ENCODE measurements at places on chromosomes 1 and 21.
A peak's percentile ranks its signal among the peaks of the same experiment; 100 is the strongest.

- DNase-seq, result no peak
Observed at GRCh38 chr1:205668951-205669340, 11.4 kb downstream of the SLC45A3 start.

GRCh38 chr1:185238447-185238846, 78.6 kb downstream of the IVNS1ABP start:
- DNase-seq, result no peak

- DNase-seq, result no peak
Observed at GRCh38 chr1:178682429-178682828, 42.6 kb upstream of the RALGPS2 start.

DNA sequence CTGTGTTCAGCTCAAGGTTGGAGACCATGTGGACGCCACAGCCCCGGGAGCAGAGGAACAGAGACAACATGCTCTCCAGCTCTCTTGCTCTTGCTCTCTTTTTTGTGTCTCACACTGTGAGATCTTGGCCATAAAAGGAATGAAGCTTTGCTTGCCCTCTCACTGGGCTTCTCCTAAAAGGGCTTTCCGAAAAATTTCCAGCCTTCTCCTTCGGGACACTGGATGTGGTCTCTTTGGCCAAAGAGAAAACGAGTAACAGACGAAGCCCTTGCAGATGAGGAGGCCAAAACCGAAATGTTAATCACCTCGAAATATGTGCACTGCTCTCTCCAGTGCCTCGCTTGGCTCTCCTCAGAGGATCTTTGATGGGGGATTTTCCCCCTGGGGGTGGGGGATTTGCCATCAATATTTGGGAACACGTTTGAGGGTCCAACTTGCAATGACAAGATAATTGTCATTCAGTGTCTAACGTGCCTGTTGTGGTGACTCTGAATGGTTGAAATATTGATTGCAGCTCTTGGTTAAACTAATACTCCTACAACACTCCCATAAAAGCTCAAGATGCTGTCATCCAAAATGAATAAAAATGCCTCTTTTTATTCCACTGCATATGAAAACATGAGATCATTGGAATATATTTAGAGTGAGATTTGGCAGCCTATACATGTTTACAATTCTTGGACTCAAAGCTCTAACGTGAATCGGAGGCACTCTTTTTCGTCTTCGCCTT, 68.6 kb upstream of the ANGPTL1 start:
- DNase-seq, result no peak

DNA sequence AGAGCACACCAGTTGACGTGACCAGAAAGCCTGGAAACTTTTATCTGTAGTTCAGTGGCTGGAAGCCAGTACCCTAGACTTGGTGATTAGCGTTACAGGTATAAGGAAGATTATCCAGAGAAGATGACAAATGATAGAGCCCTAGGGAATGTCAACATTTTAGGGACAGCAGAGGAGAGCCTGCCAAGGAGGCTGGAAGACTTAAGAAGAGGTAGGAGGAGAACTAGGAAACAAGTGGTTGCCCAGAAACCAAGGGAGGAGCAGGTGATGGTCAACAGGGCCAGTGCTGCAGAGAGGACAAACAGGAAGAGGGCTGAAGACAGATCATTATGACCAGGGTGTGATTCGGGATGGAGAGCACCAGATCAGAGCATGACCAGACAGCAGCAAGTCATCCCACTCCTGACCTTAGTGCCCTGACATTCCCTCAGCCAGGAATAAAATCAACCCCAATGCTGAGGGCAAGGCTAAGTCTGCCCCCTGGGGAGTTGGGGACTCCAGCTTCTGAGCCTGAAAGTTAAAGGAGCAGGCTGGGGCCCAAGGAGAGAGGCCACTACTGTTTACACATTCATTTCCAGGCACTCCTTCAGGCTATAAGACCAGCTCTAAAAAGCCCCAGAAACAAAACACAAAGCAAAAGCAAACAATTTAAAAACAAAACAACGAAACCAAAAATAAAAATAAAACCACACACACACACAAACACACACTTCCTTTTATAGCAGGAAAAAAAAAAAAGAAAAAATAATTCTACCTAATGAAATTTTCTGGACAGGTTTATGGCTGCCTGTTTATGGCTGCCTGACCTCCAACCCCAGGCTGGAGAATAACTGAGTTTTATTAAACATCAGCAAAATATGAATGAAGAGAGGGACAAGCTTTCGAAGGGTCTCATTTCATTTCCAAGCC, 48.6 kb upstream of the LRRC52 start:
- no peak for DNase-seq

DNA sequence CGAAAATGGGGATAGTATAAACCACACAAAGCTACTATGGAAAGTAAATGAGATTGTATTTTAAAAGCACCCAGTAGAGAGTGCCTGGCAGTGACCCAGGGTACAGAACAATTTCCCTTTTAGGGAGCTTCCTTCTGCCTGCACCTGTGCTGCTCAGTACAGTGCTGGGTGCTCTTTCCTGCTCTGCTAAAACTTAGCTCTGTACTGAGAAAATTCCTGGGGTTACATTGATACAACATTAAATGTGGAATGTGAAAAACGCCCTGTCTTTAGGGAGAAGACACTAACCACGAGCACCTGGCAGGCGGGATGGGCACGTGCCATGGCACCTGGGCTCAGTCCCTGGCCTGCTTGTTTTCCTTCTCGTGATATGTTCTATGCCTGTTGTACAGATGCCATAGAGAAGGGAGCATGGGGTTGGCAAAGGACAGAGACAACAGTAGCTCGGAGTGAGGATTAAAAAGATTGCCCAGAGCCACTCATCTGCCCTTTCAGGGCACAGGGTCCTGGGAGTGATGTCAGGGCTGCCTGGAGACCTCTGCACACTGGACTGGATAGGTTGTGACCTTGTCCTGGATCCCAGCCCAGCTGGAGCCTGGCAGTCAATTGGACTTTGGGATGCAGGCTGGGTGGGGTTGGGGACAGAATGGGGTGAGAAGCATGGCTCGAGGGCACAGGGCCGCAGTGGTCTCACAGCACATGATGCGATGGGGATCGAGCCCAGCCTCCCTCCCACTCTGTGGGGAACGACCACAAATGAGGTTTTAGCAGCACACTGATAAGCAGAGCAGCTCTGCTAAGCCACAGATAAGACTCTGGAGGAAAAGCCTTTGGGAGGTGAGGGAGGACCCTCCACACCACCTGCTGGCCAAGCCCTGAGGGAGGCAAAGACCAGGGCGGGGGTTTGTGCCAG, 4.2 kb downstream of the SPATA46 start:
- DNase-seq, result no peak

DNA sequence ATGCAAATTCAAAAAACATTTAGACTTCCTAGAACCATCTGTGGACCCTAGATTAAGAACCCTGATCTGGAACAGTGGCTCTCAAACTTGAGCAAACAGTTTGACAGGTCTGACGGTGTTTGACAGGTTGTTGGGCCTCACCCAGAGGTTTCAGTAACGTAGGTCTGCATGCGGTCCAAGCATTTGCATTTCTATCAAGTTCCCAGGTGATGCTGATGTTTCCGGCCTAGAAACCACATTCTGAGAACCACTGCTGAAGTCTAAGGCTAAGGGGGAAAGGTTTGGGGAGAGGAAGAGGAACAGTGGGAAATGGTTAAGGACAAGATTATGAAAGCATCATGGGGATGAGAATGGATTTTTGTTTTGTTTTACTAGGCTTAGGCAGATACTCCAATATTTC, 48.6 kb downstream of the MDM4 start:
- no peak for DNase-seq

- no peak for DNase-seq
Observed at GRCh38 chr1:93692451-93692861, 10.8 kb upstream of the BCAR3 start.

DNA sequence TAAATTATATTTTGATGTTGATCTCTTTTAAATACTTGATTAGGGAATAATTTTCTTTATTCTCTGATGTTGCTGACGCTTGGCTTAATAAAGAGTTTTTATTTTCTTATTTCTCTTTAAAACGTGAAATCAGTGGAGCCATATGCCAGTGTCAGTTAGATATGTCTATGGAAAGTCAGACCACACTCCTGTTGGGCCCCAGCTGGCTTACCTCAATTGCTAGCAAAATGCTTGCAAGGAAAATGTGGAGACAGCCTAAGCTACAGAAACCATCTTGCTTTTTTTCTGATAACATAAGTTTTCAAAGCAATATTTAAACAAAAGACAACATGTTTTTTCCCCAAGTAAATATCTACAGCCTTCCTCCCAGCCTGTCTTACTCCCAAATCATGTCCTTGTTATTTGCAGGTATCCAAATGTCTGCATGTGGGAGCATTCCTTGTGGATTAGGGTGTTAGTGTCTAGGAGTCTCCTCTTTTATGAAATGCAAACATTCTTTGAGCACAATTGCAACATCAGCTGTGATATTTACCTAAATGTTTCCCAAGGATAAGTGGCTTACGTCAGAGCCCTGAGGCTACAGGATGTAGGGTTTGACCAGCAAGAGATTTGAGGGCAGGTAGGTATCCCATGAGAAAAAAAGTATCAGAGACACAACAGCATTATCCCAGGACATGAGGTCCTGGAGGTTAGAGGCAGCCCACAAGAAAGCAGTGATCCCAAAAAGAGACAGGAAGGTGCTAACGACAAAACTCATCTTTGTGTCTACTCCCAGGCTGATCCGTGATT, 117.2 kb upstream of the KCNJ15 start:
- peak; percentile 65 for DNase-seq

- no peak for DNase-seq
Observed at GRCh38 chr21:36479415-36480402, at the start of gene CLDN14. TSS of gene CLDN14 (minus strand) at chr21:36480122. CDS start at chr21:36461695, 18,427 bp downstream.

DNA sequence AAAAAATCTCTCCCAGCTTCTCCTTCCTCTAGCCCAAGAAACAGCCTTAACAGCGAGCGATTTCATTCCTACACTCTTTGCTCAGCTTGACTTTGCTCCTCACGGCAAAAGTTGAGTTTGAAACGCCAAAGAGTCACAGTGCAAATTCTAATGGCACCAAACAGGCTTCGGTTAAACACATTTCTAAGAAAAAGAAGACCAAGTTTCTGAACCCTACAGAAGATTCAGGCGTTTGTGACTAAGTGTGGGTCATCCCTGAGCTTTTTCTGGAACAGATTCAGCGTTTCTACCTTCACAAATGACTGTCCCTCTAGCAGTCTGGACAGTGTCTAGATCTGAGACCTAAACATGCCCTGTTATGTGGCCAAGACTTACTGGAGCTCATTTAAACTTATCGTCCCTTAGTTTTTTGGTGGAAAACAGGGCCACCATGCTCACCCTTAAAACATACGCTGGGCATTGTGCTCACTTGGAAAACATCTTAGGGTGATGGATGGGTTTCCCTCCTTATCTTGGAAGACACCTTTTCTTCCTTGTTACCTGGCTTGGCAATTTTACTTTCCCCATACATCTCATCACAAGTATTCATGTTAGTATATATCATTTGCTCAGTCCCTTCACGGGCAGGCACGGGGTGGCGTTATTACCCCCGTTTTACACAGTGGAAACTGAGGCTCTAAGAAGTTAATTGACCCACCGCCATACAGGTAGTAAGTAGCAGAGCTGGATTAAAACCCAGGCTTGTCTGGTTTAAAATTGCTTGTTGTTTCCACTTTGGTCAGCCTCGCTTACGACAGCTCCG, 1.0 kb downstream of the C1orf198 start:
- no peak for DNase-seq

GRCh38 chr1:107535091-107535490, 394.3 kb downstream of the NTNG1 start:
- no peak for DNase-seq

GRCh38 chr1:50783286-50783685, 176.8 kb downstream of the FAF1 start:
- no peak for DNase-seq

DNA sequence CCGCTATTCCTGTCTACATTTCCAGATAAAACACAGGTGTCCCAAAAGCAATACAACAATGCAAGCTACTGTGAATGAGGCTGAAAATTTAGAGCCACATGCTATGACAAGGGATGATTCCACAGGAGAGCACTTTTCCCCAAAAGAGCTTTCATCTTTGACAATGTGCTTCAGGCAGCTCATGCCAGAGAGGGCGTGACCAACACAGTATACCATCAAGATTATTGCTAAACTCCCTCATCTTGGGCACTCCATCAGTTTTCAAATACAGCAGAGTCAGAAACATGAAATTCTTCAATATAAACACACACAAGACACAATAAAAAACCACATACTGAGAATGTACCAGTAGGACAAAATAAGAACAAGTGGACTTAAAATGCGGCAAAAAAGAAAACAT, 6.7 kb downstream of the GON4L start:
- DNase-seq, result no peak

GRCh38 chr1:84836145-84836544, 56.9 kb downstream of the LPAR3 start:
- no peak for DNase-seq

DNA sequence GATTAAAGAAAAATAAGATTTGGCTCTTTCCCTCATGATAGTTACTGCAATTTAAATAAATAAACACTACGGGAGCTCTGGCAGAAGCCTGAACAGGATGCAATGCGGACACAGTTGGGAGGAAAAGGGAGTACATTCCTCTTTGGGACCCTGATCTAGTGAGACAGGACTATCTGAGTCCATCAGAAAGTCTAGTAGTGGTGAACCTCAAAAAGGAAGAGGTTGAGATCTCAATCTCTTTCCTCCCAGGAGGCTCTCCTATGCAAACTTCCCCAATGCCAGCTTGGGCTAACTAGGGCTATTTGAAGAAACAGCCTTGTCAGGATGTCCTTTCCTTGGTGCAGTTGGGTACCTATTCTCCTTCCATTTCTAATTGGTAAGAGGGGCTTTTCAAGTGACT, 4.9 kb upstream of the ABCD3 start:
- no peak for DNase-seq

GRCh38 chr1:111629190-111629954, 9.8 kb downstream of the RAP1A start:
- no peak for DNase-seq

GRCh38 chr1:38783640-38784229, 75.8 kb downstream of the RRAGC start:
- DNase-seq, result peak; percentile 20

GRCh38 chr1:230303822-230304221, 122.3 kb downstream of the PGBD5 start:
- no peak for DNase-seq

DNA sequence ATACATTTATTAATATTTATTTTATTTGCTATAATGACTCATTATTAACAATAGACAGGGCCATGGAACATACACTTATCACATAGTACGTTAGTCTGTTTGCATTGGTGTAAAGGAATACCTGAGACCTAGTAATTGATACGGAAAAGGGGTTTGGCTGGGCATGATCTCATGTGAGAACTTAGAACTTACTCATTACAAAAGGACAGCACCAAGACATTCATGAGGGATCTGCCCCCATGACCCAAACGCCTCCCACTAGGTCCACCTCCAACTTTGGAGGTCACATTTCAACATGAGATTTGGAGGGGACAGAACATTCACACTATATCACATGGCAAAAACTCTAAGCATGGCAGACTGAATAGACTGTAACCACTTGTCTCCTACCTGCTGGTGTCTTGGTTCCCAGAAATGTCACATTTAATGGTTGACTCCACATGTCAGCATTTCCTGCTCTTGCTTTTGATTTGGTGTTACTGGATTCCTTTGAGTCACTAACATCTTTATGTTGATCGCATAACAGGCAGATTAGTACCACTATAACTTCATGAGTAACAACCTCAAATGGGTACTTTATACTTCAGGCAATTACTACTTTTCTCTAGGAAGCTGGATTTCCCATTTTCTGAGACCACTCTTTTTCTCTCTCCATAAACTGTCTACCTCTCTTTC, 3.5 kb upstream of the C1orf116 start:
- DNase-seq, result no peak

All from NCI-H748 treated with DMSO at 0.1 percent for 48 hours (cell line).